Muscle of arm (tissue), 14 donors: ENCODE measurements at places on chromosomes 13 and 19.

GRCh38 chr19:18847549-18848463 is 16.0 kb downstream of the UPF1 start:
- DNase-seq: peak; percentile 57

- no peak for DNase-seq
These were observed 15.0 kb downstream of the ZC3H4 start for GRCh38 chr19:47098608-47099007.

DNA sequence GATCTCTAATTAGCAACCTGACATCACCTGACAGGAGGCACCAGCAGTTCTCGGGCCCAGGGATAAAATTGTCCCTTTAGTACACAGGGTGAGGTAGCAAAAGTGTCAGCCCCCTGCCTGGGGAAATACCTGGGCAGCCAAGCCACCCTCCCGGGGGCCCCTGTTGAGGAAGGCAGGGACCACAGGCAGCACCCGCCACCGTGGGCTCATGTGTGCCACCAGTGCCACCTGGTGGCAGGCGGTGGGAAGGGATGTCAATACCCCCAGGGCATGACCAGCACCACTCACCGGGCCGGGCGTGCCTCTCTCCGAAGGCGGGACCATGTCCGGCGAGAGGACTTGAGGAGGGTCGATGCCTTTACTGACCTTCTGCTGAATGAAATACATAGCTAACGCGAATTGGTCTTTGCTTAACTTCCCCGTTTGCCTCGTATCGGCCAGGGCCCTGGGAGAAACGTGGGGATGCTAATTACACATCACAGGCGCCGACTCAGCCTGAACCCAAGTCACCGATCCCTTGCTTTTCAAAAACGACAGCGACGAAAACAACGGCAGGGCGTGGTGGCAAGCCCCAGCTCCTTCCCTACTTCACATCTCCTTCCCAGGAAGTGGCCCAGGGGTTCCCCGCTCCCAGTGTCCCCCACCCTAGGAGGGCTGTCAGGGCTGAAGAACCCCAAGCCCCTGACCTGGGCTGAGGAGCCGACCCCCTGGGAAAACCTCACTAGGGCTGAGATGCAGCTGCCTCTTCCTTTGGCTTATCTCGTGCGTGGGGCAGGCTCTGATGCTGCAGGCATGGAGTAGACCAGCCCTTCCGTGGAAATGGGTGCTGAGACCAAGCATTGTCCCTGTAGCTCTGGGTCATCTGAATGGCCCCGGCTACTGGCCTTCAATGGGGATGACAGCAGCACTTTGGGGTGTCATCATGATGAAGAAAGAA is 53.8 kb downstream of the EPS15L1 start:
- peak; percentile 23 for DNase-seq

GRCh38 chr13:21463424-21463823 is 4.3 kb upstream of the ZDHHC20 start:
- DNase-seq: no peak

GRCh38 chr19:16330368-16330801 is 5.8 kb downstream of the KLF2 start:
- DNase-seq: no peak

DNA sequence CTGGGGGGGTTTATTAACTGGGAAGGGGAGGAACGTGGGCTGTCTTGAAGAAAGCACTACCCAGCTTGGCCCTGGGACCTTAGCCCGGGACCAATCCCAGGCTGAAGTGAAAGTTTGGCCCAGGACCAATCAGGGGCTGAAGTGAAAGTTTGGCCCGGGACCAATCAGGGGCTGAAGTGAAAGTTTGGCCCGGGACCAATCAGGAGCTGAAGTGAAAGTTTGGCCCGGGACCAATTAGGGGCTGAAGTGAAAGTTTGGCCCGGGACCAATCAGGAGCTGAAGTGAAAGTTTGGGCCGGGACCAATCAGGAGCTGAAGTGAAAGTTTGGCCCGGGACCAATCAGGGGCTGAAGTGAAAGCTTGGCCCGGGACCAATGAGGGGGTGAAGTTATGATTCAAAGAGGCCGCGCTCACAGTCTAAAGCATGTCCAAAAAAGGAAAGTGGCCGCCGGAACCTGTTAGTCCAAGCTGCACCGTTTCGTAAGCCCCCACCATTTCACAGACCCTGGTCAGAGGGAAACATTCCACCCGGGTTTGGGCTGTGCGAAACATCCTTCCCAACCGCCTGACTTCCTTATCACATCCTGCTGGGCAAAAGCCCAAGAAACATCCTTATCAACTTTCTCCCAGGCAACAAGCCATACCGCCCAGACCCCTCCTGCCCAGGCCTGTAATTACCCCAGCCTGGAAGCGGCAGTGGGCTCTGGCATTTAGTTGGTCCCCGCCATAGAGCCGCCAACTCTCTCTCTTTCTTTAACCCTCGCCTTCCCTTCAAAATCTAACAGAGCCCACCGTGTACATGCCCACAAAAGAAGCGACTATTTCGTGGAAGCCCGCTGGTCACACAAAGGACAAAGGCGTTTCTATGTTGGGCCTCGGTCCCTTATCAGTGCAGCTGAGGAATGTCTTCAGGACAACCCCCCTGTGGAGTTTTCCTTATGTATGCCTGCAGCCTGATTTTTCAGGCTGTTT is 1.1 kb downstream of the ZNF850 start:
- peak; percentile 67 for DNase-seq

DNA sequence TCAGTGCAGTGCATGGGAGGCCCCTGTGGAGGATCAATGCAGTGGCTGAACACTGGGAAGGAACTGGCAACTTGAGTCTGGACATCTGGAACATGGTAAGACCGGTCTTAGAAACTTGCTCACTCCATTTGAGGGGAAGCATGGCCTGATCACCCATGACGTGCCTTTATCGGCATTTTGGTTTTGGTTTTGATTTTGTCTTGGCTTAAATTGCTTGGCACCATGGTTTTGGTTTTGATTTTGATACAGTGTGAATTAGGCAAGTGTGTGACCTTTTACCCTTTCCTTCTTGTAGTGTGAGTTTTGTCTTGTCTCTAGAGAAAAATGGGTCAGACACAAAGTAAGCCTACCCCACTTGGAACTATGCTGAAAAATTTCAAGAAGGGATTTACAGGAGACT is 77.3 kb downstream of the ZNF486 start:
- DNase-seq: no peak

- DNase-seq: peak; percentile 75
These were observed 121.6 kb upstream of the FRY start for GRCh38 chr13:31909864-31910551.
